Brain (organoid and tissue), 16 donors: ENCODE measurements at places on chromosomes 1 and 21. TPM values are rescaled to one million over a fixed set of nuclear protein-coding genes. Genes with fewer than 3 reads are reported as not detected.

IGSF21 gene
- polyA plus RNA-seq, result 25.5 TPM

WNT3A gene
- polyA plus RNA-seq, result not detected

FAAH gene
- polyA plus RNA-seq, result 25.0 TPM

MYBPHL gene
- 0.75 TPM for polyA plus RNA-seq

SERPINC1 gene
- 0.22 TPM for polyA plus RNA-seq

CFAP126 gene
- 1.4 TPM for polyA plus RNA-seq

DNAJC28 gene
- polyA plus RNA-seq, result 0.85 TPM

DNA sequence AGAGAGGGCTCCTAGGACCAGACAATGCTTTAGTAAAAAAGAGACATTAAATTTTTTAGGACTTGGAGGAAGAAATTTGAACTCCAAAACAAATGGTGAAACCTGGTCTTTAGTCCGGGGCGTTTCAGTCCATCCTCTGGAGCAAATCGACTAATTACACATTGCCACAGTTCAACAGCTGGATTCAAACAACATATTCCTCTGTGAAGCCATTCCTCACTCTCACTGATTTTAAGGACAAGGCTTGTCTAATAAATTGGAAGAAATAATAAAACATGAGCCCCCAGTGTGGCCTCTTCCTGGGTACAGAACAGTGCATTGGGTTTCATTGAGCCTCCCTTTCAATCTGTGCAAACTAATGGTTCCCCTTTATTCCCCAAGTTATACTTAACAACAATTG, 165.1 kb downstream of the UCK2 start:
- no peak for DNase-seq

GRCh38 chr1:111988743-111989453, 570 bp downstream of the KCND3 start:
- DNase-seq, result peak; percentile 20

- no peak for DNase-seq
These were observed 78.6 kb upstream of the TLR5 start for GRCh38 chr1:223221686-223222085.

DNA sequence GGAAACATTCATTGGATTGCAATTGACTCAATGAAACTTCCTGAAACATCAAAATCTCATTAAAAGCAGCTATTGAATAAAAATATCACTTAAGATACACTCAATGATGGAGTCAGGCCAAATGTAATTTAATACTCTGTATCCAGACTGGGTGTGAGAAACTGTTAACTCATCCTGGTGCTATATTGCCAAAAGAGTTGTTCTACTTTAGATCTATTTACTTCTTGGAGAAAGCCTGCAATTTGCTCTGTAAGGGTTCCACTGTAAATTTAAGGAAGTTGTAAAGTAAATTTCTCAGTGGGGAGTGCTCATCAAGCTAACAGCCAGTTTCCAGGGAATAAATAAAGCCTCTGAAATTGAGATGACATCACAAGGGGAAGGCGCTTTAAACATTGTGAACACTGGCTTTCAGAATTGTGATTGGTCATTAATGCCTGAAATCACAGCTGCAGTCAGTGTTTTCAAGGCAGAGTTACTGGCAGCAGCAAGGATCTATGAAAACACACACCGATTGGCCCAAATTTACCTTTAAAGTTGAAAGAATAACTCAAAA, 91.4 kb downstream of the OLFM3 start:
- DNase-seq, result peak; percentile 79

DNA sequence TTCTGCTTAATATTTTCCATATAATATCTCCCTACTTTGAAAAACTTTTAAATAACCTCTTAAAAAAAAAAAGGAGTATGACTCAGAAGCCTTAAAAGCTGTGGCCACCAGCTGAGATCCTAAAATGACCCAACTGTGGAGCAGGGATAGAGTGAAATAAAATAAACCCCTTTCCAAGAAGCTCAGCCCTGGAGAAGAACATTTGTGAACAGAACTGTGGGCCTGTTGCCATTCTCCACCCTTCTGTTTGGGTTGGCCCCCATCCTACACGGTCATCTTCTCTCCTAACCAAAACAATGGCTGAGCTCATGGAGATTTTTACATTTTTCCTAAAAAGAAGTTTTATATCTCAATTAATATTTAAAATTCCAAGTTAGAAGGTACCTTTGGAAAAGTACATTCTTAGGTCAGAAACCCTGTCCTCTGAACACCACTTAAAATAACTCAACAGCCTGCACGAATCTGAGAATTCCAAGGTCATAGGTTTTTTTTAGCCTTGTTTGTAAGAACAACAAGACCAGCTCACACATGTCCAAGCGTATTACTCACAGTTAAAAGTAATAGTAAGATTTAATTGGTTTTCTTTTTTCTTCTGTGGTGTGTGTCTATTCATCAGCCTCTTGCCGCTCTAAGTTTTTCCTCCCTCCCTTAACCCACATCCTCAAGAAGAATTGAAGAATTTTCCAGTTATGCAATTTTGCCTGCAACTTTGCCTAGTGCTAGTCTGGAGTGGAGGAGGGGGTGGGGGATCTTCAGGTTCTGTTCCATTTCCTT, 107.7 kb upstream of the ERRFI1 start:
- peak; percentile 68 for DNase-seq

DNA sequence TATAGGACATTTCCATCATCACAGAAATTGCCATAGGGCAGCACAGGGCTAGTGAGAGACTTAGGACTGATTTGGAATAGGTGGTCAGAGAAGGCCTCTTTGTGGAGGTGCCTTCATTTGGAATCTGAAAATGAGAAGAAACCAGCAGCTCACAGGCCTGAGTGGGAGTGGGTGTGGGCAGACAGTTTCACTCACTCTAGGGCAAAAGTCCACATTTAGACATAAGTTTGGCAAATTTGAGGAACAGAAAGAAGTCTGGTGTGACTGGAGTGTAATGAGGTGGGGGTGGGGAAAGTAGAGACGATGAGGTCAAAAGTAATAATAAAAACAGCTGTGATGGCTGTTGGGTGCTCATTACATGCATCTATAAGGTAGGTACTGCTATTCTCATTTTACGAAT, 22.4 kb upstream of the BCAR3 start:
- DNase-seq, result no peak

DNA sequence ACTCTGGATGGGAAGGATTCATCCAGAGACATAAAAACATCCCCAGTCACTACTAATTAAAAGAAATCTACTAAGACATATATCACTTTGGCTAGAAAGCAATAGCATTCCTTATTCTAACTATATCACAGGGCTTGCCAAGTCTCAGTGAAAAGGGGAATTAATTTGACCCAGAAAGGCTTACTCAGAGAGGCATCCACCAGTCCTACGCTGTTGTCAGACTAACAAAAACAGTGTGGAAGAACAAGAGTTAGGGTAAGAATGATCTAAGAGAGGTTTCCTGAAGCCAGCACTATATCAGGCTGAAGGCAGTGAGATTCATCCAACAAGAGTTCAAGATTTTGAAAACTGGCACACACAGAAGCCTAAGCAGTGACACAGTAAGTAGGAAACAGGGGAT, 126.1 kb downstream of the GDAP2 start:
- DNase-seq, result no peak

DNA sequence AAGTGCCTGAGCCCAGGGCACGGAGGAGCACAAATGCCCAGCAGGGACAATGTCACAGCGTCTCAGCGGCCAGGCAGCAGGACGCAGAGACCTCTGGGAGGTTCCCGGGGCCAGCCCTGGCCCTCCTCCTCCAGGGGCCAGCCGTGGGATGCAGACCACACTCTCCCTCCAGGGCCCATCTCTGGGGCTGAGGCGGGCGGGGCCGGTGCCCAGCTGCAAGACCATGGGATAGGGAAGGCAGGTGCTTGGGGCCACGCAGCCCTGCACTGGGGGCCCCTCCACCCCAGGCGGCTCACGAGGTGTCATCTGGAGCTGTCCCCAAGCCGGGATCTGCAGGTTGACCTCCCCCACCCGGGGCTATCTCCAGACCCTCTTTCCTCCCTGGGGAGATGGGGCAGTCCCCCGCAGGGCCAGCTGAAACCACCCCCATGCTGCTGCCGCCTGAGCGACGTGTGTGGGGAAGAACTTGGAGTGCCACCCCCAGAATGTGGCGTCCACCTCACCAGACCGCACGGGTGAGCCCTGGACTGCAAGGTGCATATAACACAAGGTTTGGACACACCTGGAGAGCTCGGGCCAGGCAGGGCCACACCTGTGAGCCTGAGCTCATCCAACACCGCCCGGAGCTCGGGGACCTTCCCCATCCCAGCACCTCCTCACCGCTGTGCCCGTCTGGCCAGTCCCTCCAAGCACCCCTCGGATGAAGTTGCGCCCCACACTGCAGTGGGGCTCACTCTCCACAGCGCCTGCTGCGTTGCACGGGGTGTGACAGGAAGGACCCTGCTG, 4.1 kb upstream of the TTLL10 start:
- DNase-seq, result no peak

DNA sequence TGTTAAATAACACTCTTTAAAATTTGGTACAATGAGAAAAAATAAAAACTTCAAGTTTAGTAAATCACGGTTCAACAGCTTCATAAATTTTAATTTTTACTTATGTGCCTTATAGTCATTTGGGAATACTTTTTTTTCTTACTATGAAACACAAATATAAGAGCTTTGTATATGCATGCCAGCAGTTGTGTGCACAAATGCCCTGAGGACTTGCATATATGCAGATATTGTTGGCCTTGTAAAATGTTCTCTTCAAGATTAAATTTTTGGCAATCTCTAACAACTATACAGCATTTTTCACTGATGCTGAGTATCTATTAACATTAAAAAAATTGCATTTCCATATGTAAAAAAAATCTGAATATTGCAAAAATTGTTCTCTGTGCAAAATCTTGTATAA, 458.7 kb upstream of the BRINP3 start:
- peak; percentile 68 for DNase-seq

DNA sequence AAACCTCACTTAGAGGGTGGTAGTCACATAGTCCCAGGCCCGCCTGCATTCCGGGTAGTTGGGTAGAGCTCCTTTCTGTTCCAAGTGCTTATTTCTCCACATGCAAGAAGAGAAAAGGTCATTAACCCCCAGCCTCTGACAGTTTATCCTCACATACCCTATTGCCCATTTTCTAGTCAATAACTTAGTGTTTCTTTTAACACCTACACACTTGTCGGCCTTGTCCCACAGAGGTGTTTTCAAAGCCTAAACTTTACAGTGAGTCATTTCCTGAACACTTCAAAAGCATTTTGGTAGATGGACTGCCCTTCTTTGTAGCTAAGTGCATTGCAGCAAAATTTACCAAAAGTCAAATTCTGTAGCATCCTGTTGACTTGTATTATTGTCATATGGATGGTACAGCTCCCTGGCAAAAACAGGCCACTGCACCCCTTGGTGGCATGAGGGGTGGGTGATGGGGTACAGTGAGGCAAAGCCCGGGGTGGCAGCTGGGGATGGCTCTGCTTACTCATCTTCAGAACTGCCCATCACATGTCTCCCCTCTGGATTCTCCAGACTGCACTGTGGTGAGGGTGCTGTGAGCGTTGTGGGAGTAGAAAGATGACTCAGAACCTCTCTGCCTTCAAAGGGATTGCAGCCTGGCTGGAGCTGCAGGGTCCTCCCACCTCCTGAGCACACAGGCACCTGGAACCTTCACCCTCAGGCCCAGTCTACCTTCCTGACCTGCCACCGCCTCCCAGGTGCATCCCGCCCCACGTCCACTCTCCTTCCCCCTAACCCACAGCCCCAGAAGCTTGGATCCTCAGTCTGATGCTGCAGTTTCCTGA, 45.8 kb upstream of the DMRTB1 start:
- DNase-seq, result no peak

DNA sequence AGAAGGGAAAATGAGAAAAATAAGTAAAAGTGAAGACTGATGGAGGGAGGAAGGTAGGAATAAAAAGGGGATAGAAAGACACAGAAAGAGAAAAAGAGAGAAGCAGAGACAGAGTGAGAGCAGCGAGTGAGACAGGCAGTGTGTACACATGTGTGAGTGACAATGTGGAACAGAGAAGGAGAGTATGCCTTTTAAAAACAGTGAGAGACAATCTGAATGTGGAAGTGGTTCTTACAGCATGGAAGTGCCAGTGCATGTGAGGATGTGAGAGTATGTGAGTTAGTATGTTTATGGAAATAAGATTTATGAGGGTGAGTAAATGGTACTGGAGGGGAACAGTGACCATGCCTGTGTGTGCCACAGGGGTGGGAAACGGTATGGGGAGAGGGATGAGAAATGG, 1.2 kb downstream of the NEGR1 start:
- DNase-seq, result peak; percentile 17

GRCh38 chr1:204923201-204923600, 52.5 kb downstream of the NFASC start:
- DNase-seq, result peak; percentile 89

DNA sequence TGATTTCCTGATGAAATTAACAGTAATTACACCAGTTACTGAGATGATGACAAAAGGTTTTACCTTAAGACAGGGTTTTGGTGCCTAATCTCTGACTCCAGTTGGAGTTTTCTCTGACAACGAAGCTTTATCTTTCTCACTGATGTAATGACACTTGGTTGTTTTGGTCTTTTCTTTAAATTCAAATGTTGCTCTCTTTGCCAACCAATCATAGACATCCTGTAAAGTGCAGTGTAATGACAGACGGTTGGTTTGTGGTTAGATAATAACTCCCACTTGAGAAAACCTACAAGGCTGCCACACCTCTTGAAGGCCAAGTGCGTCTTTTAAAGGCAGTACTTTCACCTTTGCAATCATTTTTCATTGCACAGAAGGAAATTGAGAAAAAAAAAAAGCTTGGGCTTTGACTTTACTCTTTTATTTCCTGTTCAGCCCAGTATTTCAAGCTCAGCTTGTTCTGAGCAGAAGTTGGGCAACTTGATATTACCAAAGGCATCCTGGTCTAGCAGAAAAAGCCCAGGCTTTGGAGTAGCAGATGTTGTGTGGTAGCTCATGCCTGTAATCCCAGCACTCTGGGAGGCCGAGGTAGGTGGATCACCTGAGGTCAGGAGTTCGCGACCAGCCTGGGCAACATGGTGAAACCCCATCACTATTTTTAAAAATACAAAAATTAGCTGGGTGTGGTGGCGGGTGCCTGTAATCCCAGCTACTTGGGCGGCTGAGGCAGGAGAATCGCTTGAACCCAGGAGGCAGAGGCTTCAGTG, 14.9 kb downstream of the PDIK1L start:
- no peak for DNase-seq

DNA sequence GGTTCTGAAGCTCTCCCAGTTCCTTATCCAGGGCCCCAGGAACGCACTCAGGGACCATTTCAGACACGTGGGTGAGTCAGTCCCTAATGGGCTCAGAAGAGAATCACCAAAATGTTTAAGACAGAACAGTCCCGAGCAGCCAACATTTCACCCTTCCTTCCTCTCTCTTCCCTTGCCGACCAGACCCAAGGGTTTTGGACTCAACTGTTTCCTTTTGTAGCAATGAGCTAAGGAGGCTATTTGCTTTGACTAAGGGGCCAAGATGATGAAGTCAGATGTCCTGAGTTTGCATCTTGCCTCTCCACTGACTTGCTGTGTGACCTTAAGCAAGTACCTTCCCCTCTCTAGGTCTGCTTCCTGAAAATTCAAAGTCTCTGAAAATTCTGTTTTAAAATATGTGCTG, 472.3 kb upstream of the VAMP3 start:
- DNase-seq, result no peak

DNA sequence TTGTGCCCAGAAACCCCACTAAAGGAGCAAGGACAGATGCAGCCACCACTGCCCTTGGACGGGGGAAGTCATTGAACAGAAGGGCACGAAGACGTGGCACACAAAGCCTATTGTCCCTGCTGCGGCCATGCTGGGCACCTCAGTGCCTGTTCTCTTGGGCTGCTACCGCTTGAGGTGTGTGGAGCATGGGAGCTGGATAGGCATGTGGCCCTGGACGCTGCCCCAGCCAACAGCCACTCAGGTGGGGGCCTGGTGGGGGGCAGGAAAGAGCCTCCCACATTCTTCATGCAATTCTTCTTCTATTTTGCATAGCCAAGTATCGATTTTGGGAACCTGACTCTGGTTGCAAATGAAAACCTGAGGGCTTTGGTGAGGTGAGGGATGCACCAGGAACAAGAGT, 337.2 kb downstream of the RPS6KC1 start:
- no peak for DNase-seq

GRCh38 chr1:40919475-40920011, 57.4 kb upstream of the CITED4 start:
- no peak for DNase-seq
